ENCODE measurements at places on chromosomes 3 and 15. TPM values are rescaled to one million over a fixed set of nuclear protein-coding genes. Genes with fewer than 3 reads are reported as not detected.

Gene KIF23
- 67.3 TPM for total RNA-seq

Gene KCNMB3
- 3.1 TPM for total RNA-seq

Gene FANCD2OS
- not detected for total RNA-seq

Gene FBXL2
- total RNA-seq: 8.8 TPM

Gene C3orf33
- total RNA-seq: 4.2 TPM

Gene PLIN1
- total RNA-seq: 0.73 TPM

Gene ARPC4
- total RNA-seq: 156 TPM

Gene SCAANT1
- total RNA-seq: not detected

Gene ISLR
- 2.6 TPM for total RNA-seq

Gene EFL1
- total RNA-seq: 28.5 TPM

DNA sequence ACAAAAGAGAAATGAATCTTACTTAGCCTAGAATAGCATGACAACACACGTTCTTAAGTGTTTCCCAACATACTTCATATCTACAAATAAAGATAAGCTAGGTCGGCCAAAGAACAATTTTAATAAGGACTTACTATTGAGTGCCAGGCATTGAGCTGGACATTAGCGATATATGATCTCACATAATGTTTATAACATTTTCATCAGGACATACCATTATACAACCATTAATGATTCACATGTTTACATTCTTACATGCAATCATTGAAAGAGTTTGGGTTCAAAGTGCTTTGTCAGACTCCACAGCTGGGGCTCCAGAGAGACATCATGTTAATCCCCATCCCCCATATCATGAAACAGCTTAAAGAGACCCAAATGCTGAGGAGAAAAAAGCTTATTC, 189.0 kb downstream of the STT3B start:
- no peaks in the 10 kb centered on the region for H3K36me3 ChIP-seq
- peaks cover 15% of the 10 kb centered on the region for H3K4me1 ChIP-seq
- no peak overlapping the region for H3K27ac ChIP-seq
- no peaks in the 10 kb centered on the region for H3K27me3 ChIP-seq

DNA sequence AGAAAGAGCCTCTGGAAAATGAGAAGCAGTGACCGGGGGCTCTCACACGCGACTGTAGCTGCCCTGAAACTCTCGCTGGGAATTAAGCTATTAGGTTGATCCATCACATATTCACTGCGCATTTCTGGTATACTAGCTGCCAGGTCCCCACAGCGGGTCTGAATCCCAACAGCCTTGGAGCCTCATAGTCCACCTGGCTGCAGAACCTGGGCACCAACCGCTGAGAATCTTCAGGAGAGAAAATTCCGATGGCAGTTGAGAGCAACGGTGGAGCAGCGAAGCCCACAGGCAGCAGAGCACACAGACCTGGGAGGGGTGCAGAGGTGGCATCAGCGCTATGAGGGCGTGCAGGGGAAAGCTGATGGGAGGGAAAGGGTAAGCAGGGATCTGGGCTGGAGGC, 75.1 kb downstream of the FAM174B start:
- peak overlapping the region; percentile 71 for H3K27ac ChIP-seq
- H3K36me3 ChIP-seq: peaks cover under 1% of the 10 kb centered on the region
- peaks cover 3% of the 10 kb centered on the region for H3K27me3 ChIP-seq
- H3K4me1 ChIP-seq: peaks cover 1% of the 10 kb centered on the region
- DNase-seq: no peak

- no peak overlapping the region for H3K4me3 ChIP-seq
- H3K4me1 ChIP-seq: peaks cover 24% of the 10 kb centered on the region
- H3K27me3 ChIP-seq: no peaks in the 10 kb centered on the region
- H3K27ac ChIP-seq: peak overlapping the region; percentile 35
These were observed 44.8 kb upstream of the ATP2C1 start for GRCh38 chr3:130849091-130849552.

DNA sequence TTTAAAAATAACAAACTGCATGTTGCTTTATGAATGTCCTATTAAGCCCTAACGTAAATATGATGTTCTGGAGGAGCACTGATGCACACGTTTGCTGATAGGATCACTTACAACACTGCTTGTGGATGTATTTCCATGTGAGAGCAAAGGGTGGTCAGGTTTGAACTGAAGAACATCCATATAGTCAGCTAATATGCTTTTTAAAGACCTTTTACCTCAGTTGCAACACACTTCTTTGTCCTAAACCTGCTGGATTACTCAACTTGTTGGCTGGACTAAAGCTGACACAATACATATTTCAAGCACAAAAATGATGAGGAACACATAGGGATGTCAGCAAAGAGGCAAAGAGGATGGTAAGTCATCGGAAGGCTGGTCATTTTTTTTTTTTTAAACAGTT, 186.6 kb downstream of the TIGIT start:
- H3K4me3 ChIP-seq: no peak overlapping the region
- DNase-seq: no peak
- no peak overlapping the region for H3K27ac ChIP-seq
- H3K36me3 ChIP-seq: no peaks in the 10 kb centered on the region
- H3K4me1 ChIP-seq: no peaks in the 10 kb centered on the region

GRCh38 chr3:44905446-44906157, 31.2 kb downstream of the TGM4 start:
- peaks cover 22% of the 10 kb centered on the region for H3K4me1 ChIP-seq
- DNase-seq: no peak
- no peak overlapping the region for H3K27ac ChIP-seq
- no peak overlapping the region for H3K4me3 ChIP-seq
- H3K27me3 ChIP-seq: peaks cover 6% of the 10 kb centered on the region
- no peaks in the 10 kb centered on the region for H3K36me3 ChIP-seq

GRCh38 chr3:136194409-136195257, 1.5 kb downstream of the MSL2 start:
- H3K4me1 ChIP-seq: peaks cover 54% of the 10 kb centered on the region
- DNase-seq: peak; percentile 12
- peak overlapping the region; percentile 92 for H3K4me3 ChIP-seq
- H3K27ac ChIP-seq: peak overlapping the region; percentile 74

GRCh38 chr15:39631357-39631756, 50.5 kb downstream of the THBS1 start:
- no peak for DNase-seq
- no peaks in the 10 kb centered on the region for H3K4me1 ChIP-seq
- no peaks in the 10 kb centered on the region for H3K27me3 ChIP-seq
- no peak overlapping the region for H3K4me3 ChIP-seq
- H3K27ac ChIP-seq: no peak overlapping the region

DNA sequence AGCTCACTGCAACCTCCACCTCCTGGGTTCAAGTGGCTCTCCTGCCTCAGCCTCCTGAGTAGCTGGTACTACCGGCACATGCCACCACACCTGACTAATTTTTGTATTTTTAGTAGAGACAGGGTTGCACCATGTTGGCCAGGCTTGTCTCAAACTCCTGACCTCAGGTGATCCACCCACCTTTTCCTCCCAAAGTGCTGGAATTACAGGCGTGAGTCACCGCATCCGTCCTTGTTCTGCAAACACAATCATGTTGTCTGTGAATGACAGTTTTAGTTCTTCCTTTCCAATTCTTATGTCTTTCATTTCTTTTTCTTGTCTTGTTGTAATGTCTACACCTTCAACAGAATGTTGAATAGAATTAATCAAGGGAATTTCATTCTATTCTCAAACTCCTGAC, 16.3 kb upstream of the SMCO1 start:
- peaks cover 30% of the 10 kb centered on the region for H3K27me3 ChIP-seq
- H3K4me1 ChIP-seq: peaks cover 14% of the 10 kb centered on the region
- H3K36me3 ChIP-seq: peaks cover 4% of the 10 kb centered on the region
- no peak overlapping the region for H3K4me3 ChIP-seq
- no peak for DNase-seq

DNA sequence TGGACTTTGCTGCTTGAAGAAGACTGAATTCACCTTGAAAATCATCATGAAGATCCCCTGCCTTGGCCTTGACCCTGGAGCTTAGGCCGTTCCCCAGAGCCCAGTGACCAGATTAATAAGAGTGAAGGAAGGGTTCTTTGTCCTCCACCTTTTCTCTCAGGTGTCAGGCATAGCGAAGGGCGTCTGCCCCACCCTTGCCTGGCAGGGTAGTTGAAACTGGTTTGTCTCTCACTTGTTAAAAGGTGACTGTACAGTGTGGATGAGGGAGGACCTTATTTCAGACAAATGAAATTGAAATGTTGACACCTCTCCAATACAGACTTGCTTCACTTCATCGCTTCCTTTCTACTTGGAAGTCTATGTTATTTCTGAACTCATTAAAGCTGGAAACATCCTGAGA, 223.7 kb upstream of the BHLHE40 start:
- peaks cover 1% of the 10 kb centered on the region for H3K36me3 ChIP-seq
- H3K27me3 ChIP-seq: peaks cover 7% of the 10 kb centered on the region
- no peak overlapping the region for H3K27ac ChIP-seq
- H3K4me3 ChIP-seq: no peak overlapping the region

GRCh38 chr3:131802029-131802428, 232.8 kb downstream of the CPNE4 start:
- H3K4me3 ChIP-seq: no peak overlapping the region
- peaks cover 26% of the 10 kb centered on the region for H3K4me1 ChIP-seq
- H3K36me3 ChIP-seq: no peaks in the 10 kb centered on the region
- peak overlapping the region; percentile 35 for H3K27ac ChIP-seq

DNA sequence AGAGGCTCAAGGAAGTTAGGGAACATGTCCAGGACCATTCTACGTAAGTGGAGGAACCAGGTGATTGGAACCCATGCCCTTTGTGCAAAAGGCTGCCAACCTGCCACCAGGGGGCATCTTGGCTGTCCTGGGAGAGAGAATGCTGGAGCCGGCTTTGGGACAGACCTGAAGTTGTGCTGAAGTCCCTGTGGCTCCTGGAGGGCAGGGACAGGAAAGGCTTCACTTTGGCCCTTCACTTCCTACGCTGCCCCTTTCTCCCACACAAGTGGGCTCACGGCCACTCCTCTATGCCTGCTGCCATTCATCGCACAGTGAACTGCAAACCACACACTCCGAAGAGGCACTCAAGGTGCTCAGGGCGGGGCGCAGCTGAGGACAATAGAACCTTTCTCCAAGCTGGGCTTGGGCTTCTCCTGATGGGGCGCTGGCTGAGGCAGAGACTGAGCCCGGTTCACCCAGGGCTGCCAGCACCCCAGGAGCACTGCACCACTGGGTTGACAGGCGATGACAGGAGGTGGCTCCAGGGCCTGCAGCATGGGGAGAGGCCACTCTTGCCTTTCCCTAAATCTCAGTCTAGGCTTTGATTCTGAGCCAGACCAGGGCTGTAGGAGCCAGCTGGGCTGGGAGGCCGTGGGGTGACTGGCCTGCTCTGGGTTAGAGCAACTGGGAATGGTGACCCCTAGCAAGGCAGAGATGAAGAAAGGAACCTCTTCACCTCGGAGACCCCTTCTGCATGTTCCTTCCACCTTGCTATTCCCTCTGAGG, 8.4 kb downstream of the SHF start:
- peaks cover 32% of the 10 kb centered on the region for H3K36me3 ChIP-seq
- no peaks in the 10 kb centered on the region for H3K27me3 ChIP-seq
- DNase-seq: no peak

GRCh38 chr15:36365963-36366362, 213.5 kb upstream of the CDIN1 start:
- H3K4me1 ChIP-seq: peaks cover 4% of the 10 kb centered on the region
- no peak for DNase-seq
- no peak overlapping the region for H3K4me3 ChIP-seq

DNA sequence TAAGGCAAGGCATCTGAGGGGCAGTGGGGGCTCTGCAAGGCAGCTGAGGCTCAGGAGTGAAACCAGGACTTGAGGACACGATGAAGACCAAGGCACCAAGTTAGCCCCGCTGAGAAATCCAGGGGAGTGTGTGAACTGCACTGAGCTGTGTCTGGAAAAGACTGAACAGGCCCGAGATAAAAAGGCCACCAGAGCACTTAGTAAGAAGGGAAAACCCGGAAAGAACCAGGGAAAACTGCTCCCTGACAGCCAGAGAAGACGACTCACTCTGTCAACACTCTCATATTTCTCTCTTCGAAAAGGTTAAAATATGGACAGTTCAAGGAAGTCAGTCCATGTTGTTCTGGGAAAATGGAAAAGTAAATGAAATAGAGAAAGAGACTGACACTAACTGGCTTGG, 109.0 kb downstream of the SEC22A start:
- H3K27ac ChIP-seq: no peak overlapping the region
- no peak for DNase-seq
- H3K4me1 ChIP-seq: no peaks in the 10 kb centered on the region
- peaks cover 10% of the 10 kb centered on the region for H3K27me3 ChIP-seq

- no peak overlapping the region for H3K27ac ChIP-seq
- H3K4me3 ChIP-seq: no peak overlapping the region
- peaks cover 4% of the 10 kb centered on the region for H3K4me1 ChIP-seq
- DNase-seq: no peak
- H3K27me3 ChIP-seq: no peaks in the 10 kb centered on the region
These were observed 227.8 kb upstream of the LYSMD4 start for GRCh38 chr15:99961011-99961441.

GRCh38 chr3:52181543-52181942, 16.4 kb upstream of the ALAS1 start:
- H3K27ac ChIP-seq: peak overlapping the region; percentile 43
- no peak for DNase-seq
- H3K27me3 ChIP-seq: no peaks in the 10 kb centered on the region

DNA sequence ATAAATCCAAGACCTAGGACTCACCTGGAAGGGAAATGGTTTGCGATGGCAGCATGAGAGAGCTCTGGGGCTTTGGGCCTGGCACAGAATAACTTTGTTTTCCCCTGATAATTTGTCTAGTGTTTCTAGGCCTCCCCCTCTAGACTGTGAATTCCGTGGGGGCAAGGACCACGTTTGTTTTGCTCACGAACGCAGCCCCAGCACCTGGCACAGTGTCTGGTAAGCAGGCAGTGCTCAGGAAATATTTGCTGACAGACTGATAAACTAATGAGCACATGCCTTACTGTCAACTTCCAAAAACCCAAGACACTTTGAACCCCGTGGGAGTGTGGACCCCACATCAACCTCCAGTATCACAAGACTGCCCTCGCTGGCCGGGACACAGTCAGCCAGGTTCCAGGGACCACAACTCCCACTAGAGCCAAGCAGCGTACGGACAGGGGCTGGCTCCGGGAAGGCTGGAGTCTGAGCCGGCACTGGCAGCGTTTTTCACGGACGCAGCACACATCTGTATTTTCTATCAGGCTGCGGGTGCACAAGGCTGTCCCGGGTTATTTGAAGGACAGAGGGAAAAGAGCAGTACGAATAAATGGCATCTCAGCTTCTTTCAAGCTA, 146.5 kb downstream of the XXYLT1 start:
- H3K27ac ChIP-seq: peak overlapping the region; percentile 61
- H3K36me3 ChIP-seq: no peaks in the 10 kb centered on the region
- H3K4me1 ChIP-seq: peaks cover 6% of the 10 kb centered on the region
- no peaks in the 10 kb centered on the region for H3K27me3 ChIP-seq
- DNase-seq: no peak

GRCh38 chr15:92907229-92907628, 7.1 kb downstream of the CHD2 start:
- H3K4me3 ChIP-seq: peak overlapping the region; percentile 95
- peaks cover 16% of the 10 kb centered on the region for H3K36me3 ChIP-seq
- H3K27me3 ChIP-seq: peaks cover 13% of the 10 kb centered on the region
- no peak for DNase-seq
- H3K27ac ChIP-seq: peak overlapping the region; percentile 51

DNA sequence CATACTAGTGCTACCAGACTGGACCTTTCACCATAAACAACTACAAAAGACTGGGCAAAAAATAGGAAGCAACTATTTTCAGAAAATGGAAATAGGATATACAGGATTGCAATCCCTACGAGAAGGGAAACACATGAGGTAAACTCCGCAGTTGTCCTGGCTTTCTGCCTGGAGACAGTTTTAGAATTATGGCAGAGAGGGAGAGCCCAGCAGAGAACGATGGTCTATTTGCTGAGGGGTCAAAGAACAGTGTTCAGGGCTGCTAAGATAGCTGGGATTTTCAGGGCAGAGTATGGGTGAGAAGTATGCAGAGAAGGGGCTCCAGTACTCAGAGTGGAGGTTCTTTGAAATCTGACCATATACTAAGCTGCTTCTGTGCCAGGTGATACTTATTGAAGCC, 163.4 kb downstream of the CHDH start:
- peaks cover 49% of the 10 kb centered on the region for H3K27me3 ChIP-seq
- H3K4me1 ChIP-seq: no peaks in the 10 kb centered on the region
- H3K27ac ChIP-seq: no peak overlapping the region
- DNase-seq: no peak
- H3K4me3 ChIP-seq: no peak overlapping the region

Measured in neural crest cell (in vitro differentiated cells).